ENCODE measurements at places on chromosomes 6 and 20.

DNA sequence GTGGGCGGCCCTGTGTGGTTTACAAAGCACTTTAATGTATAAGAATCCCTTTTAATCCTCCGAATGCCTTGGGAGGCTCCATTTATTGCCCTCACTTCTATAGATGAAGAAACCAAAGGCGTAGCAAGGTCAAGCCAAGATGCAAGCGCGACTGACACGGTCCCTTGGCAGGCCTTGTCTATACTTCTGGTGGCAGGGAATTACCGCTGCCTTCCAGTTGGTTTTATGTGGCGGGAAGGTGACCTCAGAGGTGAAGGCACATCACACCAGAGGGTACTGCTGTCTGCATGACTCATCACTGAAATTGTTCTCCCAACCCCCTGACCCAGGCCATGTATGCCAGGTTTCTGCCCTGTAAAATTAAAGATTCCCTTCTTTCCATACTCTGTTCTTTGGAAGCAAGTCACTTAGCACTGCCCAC lies 36.1 kb upstream of the NAA20 start:
- DNase-seq: no peak

GRCh38 chr6:9527679-9528286 lies 887.1 kb downstream of the TFAP2A start:
- DNase-seq: no peak

- DNase-seq: no peak
These were observed 552.5 kb downstream of the HAO1 start for GRCh38 chr20:7387638-7388193.

DNA sequence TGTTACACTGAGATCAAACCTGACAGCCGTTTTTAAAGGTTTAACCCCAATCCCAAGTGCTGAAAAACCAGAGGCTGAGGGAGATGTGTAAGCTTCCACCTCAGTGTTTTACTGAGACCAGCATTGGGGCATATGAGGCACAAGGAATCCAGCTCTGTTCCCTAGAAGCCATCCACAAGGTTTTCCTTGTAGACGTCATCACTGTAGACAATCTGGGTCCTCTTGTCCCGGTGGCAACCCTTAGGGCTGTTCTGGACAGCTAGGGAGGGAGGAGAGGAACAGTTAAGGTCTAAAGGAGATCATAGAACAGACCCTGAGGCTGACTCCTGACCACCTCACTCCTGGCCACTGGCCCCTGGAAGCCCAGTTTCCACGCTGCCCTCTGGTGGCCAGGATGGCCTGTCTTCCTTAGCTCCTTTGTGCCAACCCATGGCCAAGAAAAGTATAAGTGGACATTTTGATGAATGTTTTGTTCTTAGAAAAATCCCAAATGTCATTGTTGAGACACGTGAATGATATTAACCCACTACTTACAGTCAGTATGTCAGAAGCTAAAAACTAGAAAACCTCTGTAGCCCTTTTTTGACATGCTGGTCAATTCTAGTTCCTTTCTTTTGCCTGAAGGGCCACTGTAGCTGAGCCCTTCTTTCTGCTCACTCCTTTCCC lies 6.4 kb downstream of the CFB start:
- peak; percentile 65 for DNase-seq

DNA sequence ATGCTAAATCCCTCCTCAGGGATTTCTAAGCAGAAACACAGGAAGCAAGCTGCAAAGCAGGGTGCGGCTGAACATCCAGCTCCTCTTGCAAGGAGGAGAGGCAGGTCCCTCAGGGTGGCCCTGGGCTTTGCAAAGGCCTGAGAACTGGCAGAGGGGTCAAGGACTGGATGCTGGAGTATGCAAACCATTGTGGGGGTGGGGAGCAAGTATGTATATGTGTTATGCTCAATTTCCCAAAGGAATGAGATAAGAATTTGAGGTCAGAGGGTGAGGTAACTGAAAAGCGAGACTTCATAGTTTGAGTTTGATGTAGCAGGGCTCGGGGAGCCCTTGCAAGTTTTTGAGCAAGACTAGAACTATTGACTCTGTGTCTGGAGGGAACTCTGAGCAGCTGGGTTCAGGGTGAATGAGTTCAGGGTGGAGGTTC lies 11.2 kb downstream of the SLC22A2 start:
- no peak for DNase-seq

- no peak for DNase-seq
These were observed 295.2 kb downstream of the PTPRT start for GRCh38 chr20:42894483-42894882.

DNA sequence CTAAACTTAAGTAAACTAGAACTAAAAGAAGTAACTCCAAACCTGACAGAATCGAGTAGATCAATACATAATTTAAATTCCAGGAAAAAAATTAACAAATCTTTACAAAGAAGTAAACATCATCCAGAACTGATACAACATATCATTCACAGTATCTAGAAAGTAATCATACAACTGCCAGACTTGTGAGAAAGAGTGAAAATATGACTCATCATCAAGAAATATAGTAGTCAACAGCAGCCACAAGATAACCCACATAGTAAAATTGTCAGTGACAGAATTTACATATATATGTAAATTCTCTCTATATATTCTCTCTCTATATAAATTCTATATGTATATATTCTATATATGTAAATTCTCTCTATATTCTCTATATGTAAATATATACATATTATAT lies 242.8 kb upstream of the RGS17 start:
- DNase-seq: no peak

GRCh38 chr6:142592876-142593275 lies 291.1 kb downstream of the ADGRG6 start:
- DNase-seq: no peak

- DNase-seq: no peak
These were observed 165.2 kb downstream of the WDR27 start for GRCh38 chr6:169536446-169537170.

GRCh38 chr20:32359633-32360332 lies 1.7 kb downstream of the ASXL1 start:
- DNase-seq: peak; percentile 31

GRCh38 chr6:44245912-44246662 lies 814 bp upstream of the HSP90AB1 start:
- DNase-seq: peak; percentile 96

- no peak for DNase-seq
These were observed 55.2 kb upstream of the KIF13A start for GRCh38 chr6:18042536-18043145.

- peak; percentile 87 for DNase-seq
These were observed 97.1 kb upstream of the PTPN1 start for GRCh38 chr20:50413088-50413500.

DNA sequence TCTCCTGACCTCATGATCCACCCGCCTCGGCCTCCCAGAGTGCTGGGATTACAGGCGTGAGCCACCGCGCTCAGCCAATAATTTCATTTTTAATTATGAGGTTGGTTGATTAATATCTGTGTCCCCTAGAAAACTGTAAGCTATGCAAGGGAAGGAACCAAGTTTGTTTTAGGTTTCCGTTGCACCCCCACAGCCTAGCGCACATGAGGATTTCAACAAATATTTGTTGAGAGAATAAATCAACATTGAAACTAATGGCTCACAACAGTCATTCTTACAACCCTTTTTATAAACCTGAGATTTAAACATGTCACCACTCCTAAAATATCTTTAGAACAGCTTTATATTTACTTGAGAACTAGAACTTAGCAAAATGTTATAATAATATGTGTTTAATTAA lies 114.0 kb upstream of the CARMIL1 start:
- DNase-seq: no peak

- no peak for DNase-seq
These were observed 196.6 kb downstream of the JARID2 start for GRCh38 chr6:15442467-15442866.

DNA sequence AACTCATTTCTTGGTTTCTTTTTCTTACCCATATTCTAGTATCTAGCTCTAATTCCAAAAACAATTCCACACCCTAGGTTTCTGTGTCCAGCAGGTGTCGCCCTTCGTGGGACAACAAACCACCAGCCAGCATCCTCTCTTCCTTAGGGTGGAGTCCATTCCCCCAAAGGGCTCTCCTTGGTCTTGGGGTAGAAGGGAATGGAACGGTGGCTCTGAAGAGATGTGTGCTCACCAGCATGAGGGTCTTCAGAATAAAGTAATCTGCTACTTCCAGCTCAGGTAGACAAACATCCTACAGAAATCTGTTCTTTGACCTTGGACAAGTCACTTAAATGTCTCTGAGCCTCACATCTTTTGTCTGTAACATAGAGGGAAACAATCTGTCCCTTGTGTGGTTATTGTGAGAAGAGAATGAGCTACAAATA lies 7.2 kb downstream of the HLA-DMB start:
- DNase-seq: peak; percentile 59

DNA sequence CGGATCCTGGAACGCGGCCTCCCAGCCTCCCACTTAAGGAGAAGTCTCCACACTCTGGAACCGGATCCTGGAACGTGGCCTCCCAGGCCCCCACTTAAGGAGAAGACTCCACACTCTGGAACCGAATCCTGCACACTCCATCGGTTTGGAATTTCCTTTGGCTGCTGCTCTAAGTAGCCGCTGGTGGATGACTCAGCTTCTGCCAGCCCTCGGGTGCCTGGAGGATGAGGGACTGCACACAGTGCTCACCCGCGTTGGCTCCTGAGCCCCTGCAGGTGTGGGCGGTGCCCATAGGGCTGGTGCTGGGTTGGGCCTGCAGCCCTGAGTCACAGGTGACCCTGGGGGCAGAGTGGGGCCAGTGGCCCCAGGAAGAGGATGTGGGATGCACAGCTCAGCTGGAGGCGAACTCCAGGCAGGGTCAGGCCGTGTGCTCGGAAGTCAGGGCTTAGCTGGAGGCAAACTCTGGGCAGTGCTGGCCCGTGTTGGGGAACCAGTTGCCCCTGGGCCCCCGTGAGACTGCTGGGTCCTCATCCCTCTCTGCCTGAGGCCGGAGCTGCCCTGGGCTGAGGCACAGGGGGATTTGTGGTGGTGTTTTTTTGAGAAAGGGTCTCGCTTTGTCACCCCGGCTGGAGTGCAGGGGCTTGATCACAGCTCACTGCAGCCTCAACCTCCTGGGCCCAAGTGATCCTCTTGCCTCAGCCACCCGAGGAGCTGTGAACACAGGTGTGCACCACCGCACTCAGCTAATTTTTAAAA lies 13.9 kb upstream of the TNFRSF6B start:
- DNase-seq: peak; percentile 84
